ENCODE measurements at places on chromosomes 3 and 15. TPM values are rescaled to one million over a fixed set of nuclear protein-coding genes. Genes with fewer than 3 reads are reported as not detected.
A peak's percentile ranks its signal among the peaks of the same experiment; 100 is the strongest.

The KBTBD12 gene
- not detected for polyA plus RNA-seq

- no peak for DNase-seq
These were observed 278.1 kb downstream of the ULK4 start for GRCh38 chr3:41683666-41684350.

The FRMD4B gene
- polyA plus RNA-seq = 15.1 TPM

GRCh38 chr3:123952844-123953520, 8.0 kb downstream of the CCDC14 start:
- DNase-seq = peak; percentile 49

The SKOR1 gene
- 0.01 TPM for polyA plus RNA-seq

The CTXN2 gene
- polyA plus RNA-seq = not detected

DNA sequence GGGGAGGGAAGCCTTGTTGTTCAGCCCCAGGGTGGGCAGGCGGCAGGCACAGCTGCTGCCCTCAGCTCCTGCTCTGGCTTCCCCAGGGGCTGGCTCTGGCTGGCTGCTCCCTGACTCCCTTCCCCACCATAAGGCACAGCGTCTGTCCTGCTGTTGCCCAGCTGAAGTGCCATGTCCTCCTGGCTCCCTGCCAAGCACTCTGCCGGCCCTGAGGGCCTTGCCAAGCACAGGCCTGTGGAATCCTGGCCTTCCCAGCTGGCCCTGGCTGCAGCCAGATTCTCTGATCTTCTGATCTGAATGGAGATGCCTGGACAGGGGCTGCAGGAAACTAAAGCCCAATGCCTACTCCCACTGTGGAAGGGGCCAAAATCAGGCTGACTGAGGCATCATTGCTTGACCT, 1.1 kb downstream of the IQCF6 start:
- no peak for DNase-seq

The TEX55 gene
- not detected for polyA plus RNA-seq
